Posterior cingulate gyrus (tissue), 11 donors: ENCODE measurements at places on chromosomes 6 and 20.
A peak's percentile ranks its signal among the peaks of the same experiment; 100 is the strongest.

- no peak for DNase-seq
Measured at GRCh38 chr6:101117393-101118135, 236.4 kb upstream of the ASCC3 start.

GRCh38 chr6:26021350-26022131, 58.9 kb downstream of the TRIM38 start:
- peak; percentile 85 for DNase-seq

- no peak for DNase-seq
Measured at GRCh38 chr20:8395956-8396355, 263.9 kb downstream of the PLCB1 start.

- no peak for DNase-seq
Measured at GRCh38 chr6:1840491-1841121, 230.9 kb downstream of the FOXC1 start.

DNA sequence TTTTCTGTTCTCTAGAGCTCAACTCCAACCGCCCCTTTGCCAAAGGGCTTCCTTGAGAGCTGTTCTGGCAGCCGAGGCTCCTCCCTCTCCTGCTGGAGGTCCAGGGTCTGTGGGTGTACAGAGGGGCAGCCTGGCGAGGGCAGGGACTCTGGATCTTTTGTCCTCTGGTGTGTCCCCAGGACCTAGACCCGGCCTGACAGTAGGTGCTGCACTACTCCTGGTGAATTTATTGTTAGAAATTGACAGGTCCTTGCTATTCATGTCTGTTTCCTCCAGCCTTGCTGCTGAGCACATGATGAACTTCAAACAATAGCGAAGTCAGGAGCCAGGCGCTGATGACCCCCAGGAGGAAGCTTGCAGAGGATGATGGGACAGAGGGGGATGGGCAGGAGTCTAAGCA, 234.7 kb upstream of the SULF2 start:
- DNase-seq, result no peak

- DNase-seq, result no peak
Measured at GRCh38 chr6:156804402-156804801, 27.2 kb downstream of the ARID1B start.

DNA sequence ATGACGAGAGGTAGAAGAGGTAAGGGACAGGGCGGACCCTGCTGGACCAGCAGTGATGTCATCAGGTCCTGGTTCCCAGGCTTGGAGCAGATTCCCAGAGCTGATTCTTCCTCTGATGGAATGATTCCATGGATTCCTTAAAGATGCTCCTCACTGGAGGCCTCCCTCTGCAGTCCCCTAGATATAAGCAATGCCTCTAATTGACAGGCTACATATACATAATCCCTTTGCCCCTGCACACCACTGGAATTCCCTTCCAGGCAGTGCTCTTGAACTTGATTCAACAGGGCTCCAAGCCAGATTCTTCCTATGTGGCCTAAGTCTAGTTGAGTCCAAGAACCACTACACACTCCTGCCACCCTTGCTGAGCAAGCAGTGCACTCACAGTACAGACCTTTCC, 52.3 kb upstream of the L3MBTL3 start:
- DNase-seq, result no peak

GRCh38 chr20:63243604-63244247, 8.0 kb downstream of the BIRC7 start:
- no peak for DNase-seq

DNA sequence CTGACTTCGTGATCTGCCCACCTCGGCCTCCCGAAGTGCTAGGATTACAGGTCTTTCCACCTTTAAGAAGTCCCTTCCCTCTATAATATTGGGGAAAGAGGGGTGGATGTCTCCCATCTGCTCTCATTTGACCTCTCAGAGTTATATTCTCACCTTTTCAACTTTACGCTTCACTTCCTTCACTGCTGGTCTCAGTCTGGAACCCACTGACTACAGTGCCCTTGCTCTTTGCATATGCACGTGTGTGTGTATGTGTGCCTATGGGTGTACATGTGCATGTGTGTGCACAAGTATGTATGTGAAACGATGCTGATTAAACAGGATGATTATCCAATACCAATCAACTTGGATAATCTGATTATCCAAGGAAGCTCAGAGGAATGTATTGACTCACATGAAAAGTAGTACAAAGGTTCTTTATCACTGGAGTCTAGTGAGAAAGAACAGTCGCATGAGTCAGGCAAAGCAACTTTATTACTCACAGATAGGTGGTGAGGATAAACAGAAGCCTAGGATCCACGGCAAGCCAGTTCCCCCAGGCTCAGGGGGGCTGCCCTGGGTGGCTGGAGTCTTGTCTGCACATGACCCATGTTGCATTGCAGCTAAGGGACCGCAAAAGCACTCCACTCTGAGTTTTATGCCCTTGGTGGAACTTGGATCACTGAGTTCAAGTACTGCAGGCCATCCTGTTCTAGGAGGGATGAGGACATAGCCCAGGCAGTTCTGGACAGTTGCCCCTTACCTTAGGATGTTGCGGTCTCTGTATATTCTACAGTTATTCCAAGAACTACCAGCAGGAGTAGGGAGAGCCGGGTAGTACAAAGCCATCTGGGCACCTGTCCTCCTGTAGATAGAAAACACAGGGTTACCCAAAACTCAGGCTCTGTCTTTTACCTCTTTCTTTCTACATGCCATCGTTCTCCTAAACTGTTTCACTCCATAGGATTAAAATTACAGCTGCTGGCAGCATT, 50.9 kb downstream of the SNRNP48 start:
- no peak for DNase-seq

- no peak for DNase-seq
Measured at GRCh38 chr6:138914701-138915100, 73.4 kb downstream of the REPS1 start.

DNA sequence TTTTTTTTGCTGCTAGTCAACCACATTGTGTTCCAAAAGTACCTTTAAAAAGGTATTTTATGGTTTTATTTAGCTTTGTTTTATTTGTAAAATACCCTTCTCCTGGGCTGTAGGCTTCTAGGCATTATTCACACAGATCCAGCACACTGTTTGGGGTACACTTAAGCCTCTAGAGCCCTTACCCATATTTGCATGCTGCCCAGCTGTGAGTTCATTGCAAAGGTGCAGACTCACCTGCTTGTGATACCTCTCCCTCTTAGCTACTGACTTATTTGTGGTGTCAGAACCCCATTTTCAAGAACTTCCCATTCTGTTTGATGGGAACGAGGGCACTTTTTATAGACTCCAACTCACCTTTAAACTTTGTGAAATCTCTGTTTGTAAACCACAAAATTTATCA, 69.8 kb downstream of the RIN2 start:
- DNase-seq, result no peak

- peak; percentile 38 for DNase-seq
Measured at GRCh38 chr20:38805958-38806854, 709 bp downstream of the PPP1R16B start.

- DNase-seq, result no peak
Measured at GRCh38 chr6:152557502-152557901, 79.7 kb downstream of the SYNE1 start.

GRCh38 chr6:26270903-26271667, 93.9 kb upstream of the BTN3A2 start:
- DNase-seq, result no peak

DNA sequence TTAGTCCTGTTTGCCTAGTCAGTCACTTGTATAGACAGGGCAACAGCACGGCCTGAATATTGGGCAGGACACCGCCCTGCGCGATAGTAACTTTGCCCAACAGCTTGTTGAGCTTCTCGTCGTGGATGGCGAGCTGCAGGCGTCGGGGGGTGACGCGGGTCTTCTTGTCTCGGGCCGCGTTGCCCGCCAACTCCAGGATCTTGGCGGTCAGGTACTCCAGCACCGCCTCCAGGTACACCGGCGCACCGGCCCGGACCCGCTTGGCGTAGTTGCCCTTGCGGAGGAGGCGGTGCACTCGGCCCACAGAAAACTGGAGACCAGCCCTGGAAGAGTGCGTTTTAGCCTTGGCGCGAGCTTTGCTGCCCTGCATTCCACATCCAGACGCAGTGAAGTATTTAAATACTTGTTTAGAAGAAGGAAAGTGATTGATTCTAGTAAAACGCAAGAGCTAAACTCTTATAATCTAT, 92.8 kb upstream of the BTN3A2 start:
- DNase-seq, result peak; percentile 80

DNA sequence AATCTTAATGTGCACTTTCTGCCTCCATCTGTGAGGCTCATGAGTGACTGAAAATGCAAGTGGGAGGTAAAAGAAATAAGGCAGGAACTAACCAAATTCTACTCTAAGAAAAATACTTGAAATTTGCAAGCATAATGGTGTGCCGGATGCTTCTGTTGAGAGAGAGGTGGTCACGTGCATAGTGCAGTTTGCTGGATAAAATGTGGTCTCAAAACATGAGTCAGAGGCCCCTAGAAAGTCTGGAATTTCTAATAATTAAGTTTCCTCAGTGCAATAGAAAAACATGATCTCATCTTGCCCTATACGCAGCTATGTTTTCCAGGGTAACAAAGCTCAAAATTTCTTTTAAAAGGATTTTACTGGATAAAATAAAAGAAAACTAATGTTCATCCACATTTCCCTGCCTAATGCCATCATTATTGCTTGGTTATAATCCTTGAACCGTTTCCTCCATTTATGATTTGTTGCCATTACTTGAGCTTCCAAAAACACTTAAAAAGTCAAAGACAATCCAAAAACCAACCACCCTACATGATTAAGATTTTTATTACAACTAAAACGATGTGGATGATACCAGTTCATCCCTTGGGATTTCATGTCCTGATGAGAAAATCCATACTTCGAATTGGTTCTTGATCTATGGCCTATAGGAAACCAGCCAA, 351.7 kb upstream of the ARID1B start:
- DNase-seq, result no peak

DNA sequence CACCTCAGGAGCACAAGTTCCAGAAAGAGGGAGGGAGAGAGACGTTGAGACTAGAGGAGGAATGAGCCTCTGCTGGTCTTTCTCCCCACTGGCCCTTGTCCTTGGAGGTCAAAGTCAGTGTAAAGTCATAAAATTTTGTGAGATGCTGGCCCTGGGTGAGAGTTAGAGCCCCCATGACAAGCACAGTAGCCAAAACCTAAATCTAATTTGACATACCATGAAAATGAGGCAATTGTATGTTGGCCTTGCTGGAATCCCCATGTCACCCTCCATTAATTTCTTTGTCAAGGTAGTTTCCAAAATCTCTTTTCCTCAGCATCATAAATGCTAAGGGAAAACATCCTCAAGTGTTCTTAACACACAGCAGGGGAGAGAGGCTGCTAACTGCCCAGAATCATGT, 17.6 kb upstream of the NEDD9 start:
- DNase-seq, result no peak

DNA sequence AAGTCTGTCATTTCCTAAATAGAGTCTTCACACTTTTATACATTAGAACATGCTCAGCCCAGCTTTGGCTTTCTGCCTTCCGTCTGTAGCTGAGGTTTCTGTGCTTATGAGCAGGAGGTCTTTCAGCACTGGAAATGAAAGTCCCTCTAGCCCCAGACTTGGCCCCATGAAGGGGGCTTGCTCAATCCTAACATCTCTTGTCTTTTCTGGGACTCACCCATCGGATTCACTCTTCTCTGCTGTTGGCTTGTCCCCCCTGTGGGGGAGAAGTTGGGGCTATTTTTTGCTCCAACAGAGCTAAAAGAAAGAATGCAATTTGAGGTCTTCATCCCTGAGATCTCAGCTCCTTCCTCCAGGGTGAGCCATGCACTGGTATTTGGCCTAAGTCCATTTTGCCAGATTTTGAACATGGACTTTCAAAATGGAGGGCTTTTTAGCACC, 177.7 kb downstream of the MRPL14 start:
- DNase-seq, result no peak

DNA sequence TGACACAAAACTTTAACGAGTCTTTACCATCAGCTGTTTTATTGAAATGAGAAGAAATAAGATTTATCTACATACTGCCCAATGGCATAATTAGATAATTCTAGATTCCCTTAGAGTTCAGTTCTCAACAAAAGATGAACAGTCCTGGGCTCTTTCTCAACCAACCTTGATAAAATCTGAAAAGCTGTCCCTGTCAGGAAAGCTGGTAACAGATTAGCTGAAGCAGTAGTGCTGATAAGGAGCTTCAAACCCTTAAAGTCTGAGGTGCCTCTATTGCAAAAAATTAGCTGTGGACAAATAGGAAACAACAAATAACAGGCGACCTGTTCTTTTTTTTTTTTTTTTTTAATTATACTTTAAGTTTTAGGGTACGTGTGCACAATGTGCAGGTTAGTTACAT, 35.9 kb upstream of the FAM135A start:
- DNase-seq, result no peak
